ENCODE measurements at places on chromosomes 11 and 22.

DNA sequence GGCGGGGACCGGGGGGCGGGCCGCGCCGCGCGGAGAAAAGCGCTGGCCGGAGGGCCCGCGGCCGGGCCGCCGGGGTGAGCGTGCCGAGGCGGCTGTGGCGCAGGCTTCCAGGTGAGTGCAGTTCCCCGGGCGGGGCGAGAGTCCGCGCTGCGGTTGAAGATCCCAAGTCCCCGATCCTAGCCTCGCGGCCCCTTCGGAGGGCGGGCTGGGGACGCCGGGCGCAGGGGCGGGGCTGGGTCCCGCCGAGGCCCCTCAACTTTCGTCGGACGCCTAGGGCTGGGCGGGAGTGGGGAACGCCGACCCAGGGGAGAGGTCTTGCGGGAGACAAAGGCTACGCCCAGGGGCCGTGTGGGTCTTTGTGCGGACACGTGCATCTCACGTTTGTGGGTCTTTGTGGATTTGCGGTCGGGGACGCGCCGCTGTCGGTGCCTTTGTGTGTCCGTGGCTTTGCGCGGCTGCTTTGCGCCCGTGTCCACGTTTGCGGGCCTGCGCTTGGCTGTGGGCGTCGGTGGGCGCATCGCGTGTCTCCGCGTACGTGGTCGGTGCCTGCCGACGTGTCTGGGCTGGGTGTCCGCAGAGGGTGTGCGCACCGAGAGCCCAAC, at the start of gene TSKU:
Gene TSKU, plus strand, starts transcription at position 63 of the 602 bp plus-strand sequence. CDS start 12,261 bp downstream, outside the sequence.
- DNase-seq, result no peak

GRCh38 chr11:35210876-35211546, 72.0 kb downstream of the CD44 start:
- no peak for DNase-seq

GRCh38 chr11:17719938-17720795, 796 bp downstream of the MYOD1 start:
- DNase-seq, result no peak

- DNase-seq, result no peak
Measured at GRCh38 chr11:96940227-96940626, 550.4 kb downstream of the JRKL start.

DNA sequence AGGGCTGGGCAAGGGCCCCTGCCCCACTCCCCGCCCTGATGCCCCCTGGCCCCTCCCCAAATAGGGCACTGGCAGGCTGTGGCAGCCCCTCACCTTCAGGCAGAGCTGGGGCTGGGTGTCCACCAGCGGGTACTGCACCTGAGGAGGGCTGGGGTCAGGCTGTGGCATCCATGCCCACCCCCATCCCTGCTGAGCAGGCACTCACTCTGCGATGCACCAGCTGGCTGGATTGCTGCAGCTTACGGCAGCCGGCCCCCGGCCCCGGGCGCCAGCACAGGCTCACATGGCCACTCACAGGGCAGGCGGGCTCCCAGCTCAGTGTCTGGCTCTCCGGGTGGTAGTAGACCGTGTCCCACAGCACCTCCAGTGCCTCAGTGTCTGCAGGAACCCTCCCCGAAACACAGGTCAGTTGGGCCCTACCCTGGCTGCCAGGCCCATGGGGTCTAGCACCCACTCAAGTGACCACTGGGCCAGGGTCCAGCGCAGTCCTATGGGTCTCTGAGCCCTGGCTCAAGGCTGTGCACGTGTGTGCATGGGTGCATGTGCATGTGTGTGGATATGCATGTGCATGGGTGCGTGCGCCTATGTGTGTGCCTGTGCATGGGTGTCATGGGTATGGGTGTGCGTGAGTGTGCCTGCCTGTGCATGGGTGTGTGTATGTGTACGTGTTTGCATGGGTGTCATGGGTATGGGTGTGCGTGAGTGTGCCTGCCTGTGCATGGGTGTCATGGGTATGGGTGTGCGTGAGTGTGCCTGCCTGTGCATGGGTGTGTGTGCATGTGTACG, 14.4 kb downstream of the IL17REL start:
- no peak for DNase-seq

DNA sequence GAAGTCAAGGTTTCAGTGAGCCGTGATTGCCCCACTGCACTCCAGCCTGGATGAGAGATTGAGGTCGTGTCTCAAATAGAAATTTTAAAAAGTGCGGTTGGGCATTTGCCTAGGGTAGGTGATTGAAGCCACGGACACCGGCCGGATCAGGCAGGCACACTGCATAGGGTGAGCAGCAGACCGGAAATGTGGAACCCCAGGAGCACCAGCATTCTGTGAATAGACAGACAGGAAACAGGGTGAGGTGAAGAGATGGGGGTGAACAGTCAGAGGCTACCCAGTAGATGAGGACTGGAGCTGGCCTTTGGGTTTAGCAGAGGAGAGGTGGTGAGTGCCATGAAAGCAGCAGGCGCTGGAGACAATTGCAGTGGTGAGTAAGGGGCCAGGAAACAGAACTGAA, 43.5 kb downstream of the PPFIA1 start:
- no peak for DNase-seq

All from frontal cortex (tissue), 4 donors.